Karpas-422 (cell line): ENCODE measurements at places on chromosomes 5 and 9. TPM values are rescaled to one million over a fixed set of nuclear protein-coding genes. Genes with fewer than 3 reads are reported as not detected.

Gene SEMA6A
- total RNA-seq, result not detected in 2 replicates

Gene PCDHB3
- not detected in 2 replicates for total RNA-seq

Gene ARAP3
- 0.07 TPM in 1 of 2 replicates, not detected in the other for total RNA-seq

Gene SAXO1
- not detected in 2 replicates for total RNA-seq

Gene SPEF2
- total RNA-seq, result not detected in 2 replicates

Gene ATP10B
- not detected in 2 replicates for total RNA-seq

Gene ERAP2
- 33.7 and 60.5 TPM in 2 replicates for total RNA-seq

Gene AFAP1L1
- 1.6 TPM in 1 of 2 replicates, not detected in the other for total RNA-seq

Gene NR5A1
- not detected in 2 replicates for total RNA-seq

Gene FAXDC2
- total RNA-seq, result not detected in 2 replicates

Gene IL13
- total RNA-seq, result not detected in 2 replicates

Gene IFNB1
- 0.51 TPM in 1 of 2 replicates, not detected in the other for total RNA-seq

Gene HNRNPAB
- 75.7 and 136 TPM in 2 replicates for total RNA-seq
